ELF-1 (cell line): ENCODE measurements at places on chromosomes 4 and X.

DNA sequence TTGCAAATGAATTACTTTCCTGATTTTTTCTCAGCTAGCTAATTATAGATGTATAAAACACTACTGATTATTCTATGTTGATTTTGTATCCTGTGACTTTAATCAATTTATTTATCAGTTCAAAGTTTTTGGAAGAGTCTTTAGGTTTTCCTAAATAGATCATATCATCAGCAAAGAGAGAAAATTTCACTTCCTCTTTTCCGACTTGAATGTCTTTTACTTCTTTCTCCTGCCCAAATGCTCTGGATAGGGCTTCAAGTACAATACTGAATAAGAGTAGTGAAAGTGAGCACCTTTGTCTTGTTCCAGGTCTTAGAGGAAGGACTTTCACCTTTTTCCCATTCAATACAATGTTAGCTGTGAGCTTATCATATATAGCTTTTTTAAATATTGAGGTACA is 417.9 kb downstream of the PDGFC start:
- no peak for DNase-seq

DNA sequence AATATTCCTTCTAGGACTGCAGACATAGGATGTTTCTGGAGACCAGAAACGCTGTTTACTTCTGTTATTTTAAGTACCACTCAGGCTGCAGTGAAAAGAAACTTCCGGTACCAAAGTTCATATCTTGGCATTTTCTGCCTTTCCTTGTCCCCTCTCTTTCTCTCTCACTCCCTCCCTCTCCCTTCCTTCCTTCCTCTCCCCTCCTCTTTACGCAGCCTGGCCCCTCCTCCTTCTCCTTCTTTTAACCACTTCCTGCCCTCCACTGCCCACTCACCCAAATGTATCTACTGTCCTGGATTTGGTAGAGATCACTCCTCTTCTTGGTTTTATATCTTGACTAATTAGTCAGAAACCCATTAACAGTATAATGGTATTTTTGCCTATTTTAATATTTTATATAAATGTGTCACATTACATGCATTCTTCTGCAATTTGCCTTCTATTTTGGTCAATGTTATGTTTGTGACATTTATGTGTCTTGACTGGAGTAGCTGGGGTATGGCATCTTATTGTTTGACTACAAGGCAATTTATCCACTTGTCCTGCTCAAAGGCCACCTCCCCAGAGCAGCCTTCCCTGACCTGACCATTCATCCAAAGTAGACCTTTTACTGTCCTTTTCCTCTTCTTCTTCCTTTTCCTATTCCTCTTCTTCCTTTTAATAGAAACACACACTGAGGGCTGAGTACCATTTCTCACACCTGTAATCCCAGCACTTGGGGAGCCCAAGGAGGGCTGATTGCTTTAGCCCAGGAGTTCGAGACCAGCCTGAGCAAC is 56.9 kb downstream of the BCOR start:
- DNase-seq = no peak

- no peak for DNase-seq
Measured at GRCh38 chr4:34644579-34645115, 1599.7 kb downstream of the ARAP2 start.

DNA sequence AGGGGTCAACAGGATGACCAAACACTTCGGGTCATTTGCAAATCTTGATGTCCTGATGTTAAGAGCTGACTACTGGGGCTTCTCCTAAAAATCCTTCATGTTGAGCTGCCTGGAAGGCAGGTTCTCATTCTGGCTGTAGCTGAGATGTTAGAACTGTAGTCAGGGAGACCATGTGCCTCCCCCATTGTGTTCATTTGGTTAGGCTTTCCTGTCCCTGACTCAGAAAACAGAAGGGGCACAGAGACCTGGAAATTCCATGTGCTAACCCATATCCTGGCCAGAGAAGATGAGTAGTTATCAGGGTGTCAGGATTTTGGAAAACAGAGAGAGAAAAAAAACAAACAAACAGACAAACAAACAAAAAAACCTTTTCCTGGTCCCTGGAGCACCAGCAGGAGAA is 177.5 kb downstream of the AR start:
- no peak for DNase-seq

- no peak for DNase-seq
Measured at GRCh38 chr4:188960411-188961093, 821.3 kb downstream of the TRIML1 start.

GRCh38 chrX:13159886-13160285 is 115.5 kb upstream of the FAM9C start:
- no peak for DNase-seq

DNA sequence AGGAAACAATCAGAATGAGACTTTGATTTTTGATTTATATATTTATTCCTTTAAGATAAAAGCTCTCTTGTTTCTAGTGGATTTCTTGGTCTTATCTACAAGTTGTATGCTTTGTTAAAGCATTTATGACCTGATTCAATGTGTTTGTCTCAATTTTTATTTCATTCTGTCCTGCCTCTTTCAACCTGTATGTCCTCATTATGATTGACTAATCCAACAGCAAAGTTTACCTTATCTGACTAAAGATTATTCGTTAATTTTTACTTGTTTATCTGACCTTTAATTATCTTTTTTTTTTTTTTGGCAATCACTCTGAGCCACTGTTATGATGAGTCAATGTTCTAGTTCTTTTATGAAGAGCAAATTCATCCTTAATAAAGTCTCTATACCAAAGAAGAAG is 54.9 kb downstream of the UGT2A3 start:
- DNase-seq = no peak

DNA sequence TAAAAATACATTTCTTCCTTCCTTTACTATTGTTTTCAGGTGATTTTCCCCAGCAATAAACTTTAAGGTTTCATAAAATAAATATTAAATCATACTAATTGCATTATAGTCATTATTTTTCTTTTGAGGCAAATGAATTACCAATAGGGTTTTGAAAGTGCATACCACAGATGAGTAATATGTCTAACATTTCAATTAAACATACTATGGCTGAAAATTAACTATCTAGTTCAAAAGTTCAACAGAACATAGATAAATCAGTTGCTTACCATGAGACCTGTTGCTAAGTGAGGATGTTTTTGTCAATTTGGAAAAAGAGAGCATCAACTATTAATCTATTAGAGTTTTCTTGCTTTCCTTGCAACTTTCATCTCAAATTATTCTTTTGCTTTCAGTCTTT is 35.0 kb downstream of the NPY5R start:
- no peak for DNase-seq

DNA sequence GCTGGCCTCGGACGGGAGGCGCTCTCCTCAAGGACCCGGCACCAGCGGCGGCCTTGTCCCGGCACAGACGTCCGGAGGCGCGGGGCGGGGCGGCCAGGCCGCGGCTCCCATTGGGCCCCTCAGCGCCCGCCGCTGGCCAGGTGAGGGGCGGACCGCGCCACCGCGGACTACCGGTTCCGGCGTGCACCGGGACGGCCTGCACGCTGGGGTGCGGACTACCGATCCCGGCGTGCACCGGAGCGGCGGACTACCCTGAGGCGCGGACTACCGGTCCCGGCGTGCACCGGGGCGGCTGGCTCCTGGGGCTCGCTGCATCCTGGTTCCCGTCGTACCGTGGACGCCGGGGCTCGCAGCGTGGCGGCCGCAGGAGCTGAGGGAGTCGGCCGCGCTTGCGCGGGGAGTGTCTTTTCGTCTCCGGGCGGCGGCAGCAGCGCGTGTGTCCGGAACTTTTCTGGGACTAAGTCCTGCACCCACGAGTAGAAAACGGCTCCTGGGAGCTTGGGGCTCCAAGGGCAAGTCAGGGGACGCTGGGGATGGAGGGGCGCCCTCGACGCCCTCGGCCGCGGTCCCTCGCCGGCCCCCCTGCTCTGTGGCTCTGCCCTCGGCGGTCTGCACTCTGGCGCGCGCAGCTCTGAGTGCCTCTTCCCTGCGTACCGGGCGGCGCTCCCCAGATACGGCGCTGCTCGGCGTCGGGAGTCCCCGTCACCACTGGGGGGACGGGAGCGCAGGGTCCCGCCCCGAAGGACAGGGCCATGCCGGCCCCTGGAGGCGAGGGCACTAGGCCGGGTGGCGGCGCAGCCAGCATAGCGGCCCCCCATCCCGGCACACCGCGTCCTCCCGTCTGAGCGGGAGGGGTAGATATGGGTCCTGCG is at the start of gene LETM1:
LETM1 (minus strand) TSS at position 86 of the 872 bp plus-strand sequence. CDS start 206 bp downstream, outside the sequence.
- DNase-seq = peak; percentile 94

- no peak for DNase-seq
Measured at GRCh38 chr4:180203349-180203748, 2039.9 kb upstream of the TENM3 start.

GRCh38 chr4:185640811-185641675 is 105.7 kb upstream of the PDLIM3 start:
- DNase-seq = no peak

- DNase-seq = no peak
Measured at GRCh38 chr4:131566026-131566425, 1583.1 kb upstream of the PCDH10 start.

GRCh38 chrX:131762802-131763234 is 218.9 kb downstream of the OR13H1 start:
- peak; percentile 91 for DNase-seq

GRCh38 chr4:121936101-121936500 is 15.8 kb downstream of the TRPC3 start:
- no peak for DNase-seq

- DNase-seq = peak; percentile 75
Measured at GRCh38 chr4:113673450-113673849, 88.1 kb downstream of the CAMK2D start.

GRCh38 chr4:82381661-82382296 is 8.0 kb upstream of the HNRNPD start:
- DNase-seq = no peak

DNA sequence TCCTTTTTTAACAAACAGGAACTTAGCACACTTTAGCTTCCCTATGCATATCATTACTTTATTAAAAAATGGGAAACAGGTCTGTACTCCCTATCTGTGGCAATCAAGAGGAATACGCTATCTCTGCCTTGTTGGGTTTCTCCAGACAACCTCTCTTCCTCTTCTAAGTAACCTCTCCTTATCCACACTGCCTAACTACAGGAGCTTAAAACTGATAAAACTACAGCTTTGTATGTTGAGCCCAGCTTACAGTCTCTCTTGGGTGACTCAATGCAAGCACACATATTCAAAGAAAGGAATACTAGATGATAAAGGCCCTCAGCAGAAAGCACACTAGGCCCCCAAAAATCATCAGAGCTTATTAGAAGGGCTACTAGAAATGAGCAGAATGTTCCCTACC is 8.9 kb downstream of the NUP62CL start:
- DNase-seq = no peak

- peak; percentile 83 for DNase-seq
Measured at GRCh38 chrX:10722851-10723250, 102.5 kb upstream of the MID1 start.

DNA sequence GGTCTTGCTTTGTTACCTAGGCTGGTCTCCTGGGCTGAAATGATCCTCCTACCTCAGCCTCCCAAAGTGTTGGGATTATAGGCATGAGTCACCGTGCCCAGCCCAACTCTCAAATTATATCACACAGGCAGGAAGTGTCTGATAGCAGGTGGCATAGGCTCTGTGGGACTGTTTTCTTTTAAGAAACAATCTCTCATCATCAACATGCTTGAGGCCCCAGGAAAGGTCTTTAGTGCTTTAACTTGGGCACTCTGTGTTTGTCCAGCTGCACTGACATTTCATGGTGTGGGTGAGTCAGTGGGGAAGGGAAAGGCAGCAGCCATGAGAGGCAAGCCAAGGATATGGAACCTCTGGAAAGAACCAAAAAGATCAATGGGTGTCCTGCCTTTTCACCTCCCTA is 88.1 kb upstream of the TSPAN5 start:
- DNase-seq = no peak

GRCh38 chr4:163693211-163693610 is 198.7 kb downstream of the TMA16 start:
- no peak for DNase-seq

- DNase-seq = no peak
Measured at GRCh38 chr4:24877868-24878635, 34.8 kb downstream of the CCDC149 start.

- DNase-seq = no peak
Measured at GRCh38 chr4:142334931-142335330, 511.2 kb downstream of the INPP4B start.

DNA sequence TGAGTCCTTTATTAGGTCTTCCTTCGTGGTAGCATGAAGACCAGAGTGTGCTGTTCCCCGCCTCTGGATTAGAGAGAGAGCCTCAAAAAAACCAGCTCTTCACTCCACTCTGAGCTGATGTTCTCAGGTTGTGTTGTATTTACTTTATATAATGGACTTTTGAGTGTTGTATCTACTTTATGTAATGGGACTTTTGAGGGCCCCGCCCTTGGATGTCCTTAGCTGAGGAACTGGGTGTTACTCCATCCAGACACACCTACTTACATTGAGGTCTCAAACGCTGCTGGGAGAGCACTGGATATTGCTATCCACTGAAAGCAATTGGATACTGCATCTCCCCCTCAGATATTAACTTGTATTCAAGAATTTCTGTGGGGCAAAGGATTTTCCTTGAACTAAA is 28.2 kb downstream of the ATP8A1 start:
- DNase-seq = no peak

- no peak for DNase-seq
Measured at GRCh38 chr4:173269280-173269679, 64.9 kb downstream of the HMGB2 start.

DNA sequence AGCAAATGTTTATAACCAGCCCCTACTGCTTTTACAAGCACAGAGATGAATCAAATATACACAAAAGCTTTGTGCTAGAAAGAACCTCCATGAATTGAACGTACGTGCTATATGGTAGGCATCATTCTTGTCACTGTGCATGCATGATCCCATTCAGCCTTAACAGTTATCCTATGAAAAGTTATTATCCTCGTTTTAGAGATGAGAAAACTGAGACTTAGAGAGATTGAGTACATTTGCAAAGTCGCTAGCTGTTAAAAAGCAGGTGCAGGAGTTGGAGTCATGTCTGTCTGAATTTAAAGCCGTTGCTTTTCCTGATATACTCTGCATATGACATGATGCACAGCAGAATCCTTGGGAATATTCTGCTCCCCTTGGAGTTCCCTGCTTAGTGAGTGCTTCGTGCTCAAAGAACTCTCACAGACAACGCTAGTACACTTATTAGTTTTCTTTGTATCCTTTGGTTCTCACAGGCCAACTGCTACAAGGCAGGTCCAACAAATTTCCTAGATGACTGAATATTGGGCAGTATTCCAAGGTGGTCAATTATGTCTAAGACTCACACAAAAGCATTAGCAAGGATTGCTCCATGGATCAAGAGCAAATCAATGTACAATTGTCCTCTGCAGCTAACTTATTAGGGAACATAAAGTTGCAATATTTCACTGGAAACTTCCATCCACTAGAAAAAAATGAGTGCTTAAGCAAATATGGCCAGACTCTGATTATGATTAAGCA is 42.8 kb upstream of the TRIM2 start:
- no peak for DNase-seq

GRCh38 chrX:153520287-153520917 is 3.0 kb downstream of the ATP2B3 start:
- no peak for DNase-seq

- no peak for DNase-seq
Measured at GRCh38 chr4:64899563-64899962, 490.3 kb upstream of the TECRL start.

GRCh38 chrX:9832811-9833210 is 46.6 kb downstream of the SHROOM2 start:
- peak; percentile 70 for DNase-seq
